ENCODE measurements at places on chromosomes 3 and 15.

GRCh38 chr3:81602781-81603180 is 158.7 kb downstream of the GBE1 start:
- no peak for DNase-seq

GRCh38 chr3:129418041-129418973 is 10.1 kb downstream of the EFCAB12 start:
- DNase-seq, result no peak

DNA sequence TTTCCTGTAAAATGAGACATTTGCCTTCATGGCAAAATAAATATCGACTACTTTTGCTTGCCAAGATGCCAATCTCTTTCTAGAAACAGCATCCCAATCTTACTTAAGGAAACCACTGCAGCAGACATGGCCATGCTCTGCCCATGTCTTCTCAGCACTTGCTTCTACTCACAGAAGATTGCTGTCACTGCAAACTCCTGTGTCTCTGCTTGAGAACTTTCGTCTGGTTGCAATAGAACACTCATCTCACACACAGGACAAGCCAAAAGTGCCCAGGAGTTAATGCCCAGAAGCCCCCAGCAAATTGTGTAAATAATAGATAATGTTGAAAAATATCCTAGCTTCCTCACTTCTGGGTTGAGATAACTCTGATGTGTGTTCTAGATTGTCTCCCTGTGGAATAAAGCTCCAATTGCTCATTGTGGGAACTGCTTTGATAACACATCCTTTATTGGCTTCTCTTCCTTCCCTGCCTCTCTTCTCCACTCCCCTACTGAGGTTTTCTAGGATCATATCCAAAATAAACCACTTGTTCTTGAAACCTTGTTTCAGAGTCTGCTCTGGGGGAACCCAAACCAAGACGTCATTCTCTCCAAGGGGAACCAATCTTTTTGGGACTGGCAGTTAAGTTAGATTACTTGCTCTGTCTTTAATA is 156.3 kb upstream of the STRIT1 start:
- no peak for DNase-seq

GRCh38 chr3:72423643-72424042 is 424.6 kb downstream of the SHQ1 start:
- DNase-seq, result no peak

DNA sequence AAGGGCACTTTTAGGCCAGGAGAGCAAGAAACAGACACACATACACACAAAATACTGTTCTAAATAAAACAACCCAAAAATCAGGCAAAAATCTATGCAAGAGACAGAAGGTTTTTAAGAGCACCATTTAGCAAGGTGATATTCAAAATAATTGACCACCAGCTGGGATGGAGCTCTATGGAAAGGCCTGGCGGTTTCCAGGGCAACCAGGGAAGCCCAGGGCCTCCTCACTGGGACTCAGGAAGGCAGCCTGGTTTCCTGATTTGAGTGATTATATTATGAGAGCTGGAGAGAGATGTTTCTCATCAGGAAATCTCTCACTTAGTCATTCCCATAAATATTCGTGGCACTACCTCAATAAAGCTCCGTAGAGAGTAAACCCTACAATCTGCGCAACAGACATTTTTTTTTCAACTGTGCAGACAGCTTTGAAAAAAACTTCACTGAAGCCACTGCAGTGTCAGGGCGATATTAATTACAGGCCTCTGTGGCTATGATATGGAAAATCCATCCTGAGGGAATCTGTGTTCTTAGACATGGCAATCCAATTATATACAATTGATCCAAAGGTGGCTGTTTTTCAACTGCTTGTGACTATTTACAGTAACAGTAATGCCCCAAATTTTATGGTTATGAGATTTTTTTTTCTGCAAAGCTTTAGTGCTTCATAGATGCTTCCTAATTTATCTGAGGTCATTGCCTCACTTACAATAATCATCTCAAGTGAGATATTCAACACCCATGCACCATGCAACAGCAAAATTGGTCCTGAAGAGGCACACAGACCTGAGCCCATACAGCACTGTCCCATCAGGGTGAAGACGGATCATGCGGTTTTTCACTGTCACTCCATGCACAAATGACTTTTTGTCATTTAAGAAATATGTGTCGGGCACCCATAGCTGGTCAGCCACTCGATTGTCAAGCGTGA is 152.1 kb downstream of the GABRB3 start:
- no peak for DNase-seq

DNA sequence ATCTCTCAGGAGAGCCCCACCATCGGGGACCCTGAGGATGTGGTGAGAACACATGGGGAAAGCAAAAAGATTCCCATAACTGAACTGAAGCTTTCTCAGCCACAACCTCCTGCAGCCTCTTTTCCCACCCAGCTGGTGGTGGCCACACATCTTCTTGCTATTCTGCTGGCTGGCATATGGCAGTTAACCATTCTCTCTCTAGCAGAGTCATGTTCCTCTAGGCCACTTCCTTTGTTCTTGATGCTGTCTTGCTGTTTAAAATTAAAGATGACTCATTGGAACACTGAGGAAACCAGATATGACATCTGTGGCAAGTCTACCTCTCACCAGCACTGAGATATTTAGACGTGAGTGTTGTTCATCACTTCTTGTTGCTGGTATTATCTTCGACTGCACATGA is 180.3 kb upstream of the ROBO2 start:
- DNase-seq, result no peak

GRCh38 chr3:172577987-172578570 is 54.8 kb upstream of the TNFSF10 start:
- no peak for DNase-seq

- DNase-seq, result no peak
Observed at GRCh38 chr3:164791263-164791662, 287.0 kb downstream of the SI start.

GRCh38 chr3:190542846-190543245 is 29.0 kb downstream of the IL1RAP start:
- no peak for DNase-seq

GRCh38 chr3:196706731-196707130 is 5.3 kb downstream of the CEP19 start:
- no peak for DNase-seq

- no peak for DNase-seq
Observed at GRCh38 chr15:70880781-70881180, 11.5 kb downstream of the THAP10 start.

Data from cortex of kidney (tissue), 1 donor.